ENCODE measurements at places on chromosomes 4 and X.

GRCh38 chr4:152735396-152735859 is 44.1 kb downstream of the TIGD4 start:
- peak; percentile 36 for DNase-seq

DNA sequence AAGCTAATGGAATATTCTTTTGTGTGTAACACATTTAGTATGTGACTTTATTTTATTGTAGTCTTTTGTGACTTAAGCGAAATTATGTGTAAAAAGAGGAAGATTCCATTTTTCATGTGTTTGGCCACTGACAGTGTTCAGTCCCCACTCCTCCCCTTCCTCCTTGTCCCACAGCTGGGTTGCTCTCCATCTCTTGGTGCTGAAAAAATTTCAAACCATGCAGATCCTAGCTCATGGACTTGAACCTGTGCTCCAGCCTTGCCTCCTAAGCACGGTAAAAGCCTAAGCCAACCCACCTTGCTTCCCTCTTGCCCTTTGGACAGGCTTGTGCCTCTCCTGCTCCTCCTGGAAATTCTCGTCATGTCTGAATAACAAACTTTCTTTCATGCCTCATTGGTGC is 2008.5 kb upstream of the TENM3 start:
- DNase-seq: no peak

DNA sequence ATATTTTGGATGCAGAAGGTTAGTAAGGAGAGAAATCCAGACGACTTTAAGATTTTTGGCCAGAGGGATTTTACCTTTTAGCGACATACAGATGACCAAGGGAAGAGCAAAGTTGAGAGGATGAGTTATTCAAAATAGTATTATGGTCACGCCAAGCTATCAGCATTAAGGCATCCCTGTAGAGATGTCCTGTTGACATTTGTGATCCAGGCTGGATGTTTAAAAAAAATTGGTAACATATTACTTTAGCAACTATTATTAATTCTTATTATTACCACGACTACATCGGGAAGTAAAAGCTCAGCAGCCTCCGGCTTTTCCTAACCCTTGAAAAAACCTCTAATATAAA is 562 bp upstream of the OSTC start:
- DNase-seq: no peak

DNA sequence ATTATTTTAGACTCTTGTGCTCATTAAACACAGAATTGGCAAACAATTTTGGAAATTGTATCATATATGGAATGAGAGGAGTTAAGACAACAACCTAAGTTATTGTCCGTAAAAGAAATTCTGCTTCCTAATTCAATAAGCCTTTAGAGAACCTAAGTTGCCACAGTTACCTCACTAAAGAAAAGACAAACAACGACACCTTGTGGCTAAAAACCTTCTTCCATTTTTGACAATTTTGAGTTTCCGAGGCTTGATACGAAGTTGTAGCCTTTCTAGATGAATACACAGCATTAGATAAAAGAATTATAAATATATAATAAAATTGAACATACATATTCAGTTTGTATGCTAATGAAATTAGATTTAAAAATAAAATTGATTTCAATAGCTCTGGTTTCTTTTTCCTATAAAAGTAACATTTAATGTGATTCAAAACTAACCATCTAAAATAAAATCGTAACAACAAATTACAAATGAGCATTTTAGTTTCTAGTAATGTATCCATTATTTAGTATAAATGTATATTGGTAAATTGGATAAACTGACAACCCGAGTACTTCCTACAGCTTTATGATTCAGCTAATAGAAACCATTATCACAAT is 275.1 kb downstream of the GPM6A start:
- peak; percentile 72 for DNase-seq

GRCh38 chr4:140308366-140309123 is 64.9 kb upstream of the SCOC start:
- no peak for DNase-seq

GRCh38 chr4:113880240-113881028 is 99.0 kb downstream of the ARSJ start:
- no peak for DNase-seq

- no peak for DNase-seq
Measured at GRCh38 chr4:30825008-30825770, 105.0 kb downstream of the PCDH7 start.

DNA sequence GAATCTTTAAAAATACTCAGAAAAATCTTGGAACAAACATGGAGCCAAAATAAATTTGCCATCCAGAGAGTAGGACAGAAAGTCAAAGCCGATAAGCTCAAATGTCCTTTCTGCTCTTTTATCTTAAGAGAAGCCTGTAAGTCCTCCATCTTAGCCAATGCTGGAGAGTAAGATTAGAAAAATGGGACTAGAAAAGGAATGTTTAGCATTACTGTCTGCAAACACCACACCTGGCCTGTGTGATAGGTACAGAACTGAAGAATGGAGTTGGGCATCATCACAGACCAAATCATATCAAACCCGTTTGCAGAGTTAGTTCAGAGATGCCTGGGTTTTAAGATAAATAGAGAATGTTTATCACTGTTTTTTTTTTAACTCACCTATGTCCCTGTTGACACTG is 10.5 kb upstream of the SLC39A8 start:
- no peak for DNase-seq
